Myocyte (in vitro differentiated cells): ENCODE measurements at places on chromosomes 3 and 15. TPM values are rescaled to one million over a fixed set of nuclear protein-coding genes. Genes with fewer than 3 reads are reported as not detected.

GRCh38 chr3:153295901-153296300, 133.9 kb downstream of the RAP2B start:
- DNase-seq = no peak

GRCh38 chr3:19644405-19644804, 289.6 kb downstream of the EFHB start:
- no peak for DNase-seq

DNA sequence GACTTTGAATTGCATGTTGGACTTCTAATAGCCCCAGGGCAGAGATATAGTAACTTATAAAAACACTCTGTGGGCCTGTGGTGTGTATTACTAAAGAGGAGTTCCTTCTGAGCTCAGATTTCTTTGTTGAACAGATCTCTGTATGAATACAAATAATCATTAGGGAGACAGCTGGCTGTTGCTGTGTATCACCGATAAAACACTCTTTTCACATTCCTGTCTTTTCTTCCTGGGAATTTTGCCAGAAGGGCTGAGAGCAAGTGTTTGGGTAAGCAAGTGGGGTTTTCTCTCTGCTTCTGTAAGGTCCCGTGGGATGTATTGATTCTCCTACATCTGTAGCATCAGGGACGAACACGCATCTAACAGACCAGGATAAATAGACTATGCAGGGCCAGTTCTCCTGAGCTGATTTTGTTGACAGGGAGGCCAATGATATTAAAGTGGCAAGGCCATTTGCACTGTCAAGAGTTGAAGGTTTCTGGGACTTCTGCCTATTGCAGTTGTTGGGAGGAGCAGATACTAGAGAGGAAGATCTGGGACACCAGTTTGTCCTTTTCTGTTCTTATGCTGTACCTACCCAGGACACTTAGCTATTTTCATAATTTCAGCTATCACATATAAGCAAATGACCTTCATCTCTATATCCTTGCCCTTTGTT, 225.9 kb upstream of the CD96 start:
- DNase-seq = peak; percentile 75

The GOLGA8T gene
- not detected in 2 replicates for total RNA-seq

- no peak for DNase-seq
These were observed 17.7 kb downstream of the SLC35G2 start for GRCh38 chr3:136836511-136837156.

GRCh38 chr15:76866008-76866407, 39.1 kb downstream of the SCAPER start:
- DNase-seq = no peak

- DNase-seq = no peak
These were observed 126.7 kb downstream of the TUSC7 start for GRCh38 chr3:116836286-116836685.

The GPR176 gene
- total RNA-seq = 28.1 and 32.6 TPM in 2 replicates

The MKRN3 gene
- 10.1 and 10.6 TPM in 2 replicates for total RNA-seq

The ZBBX gene
- total RNA-seq = not detected in 2 replicates

DNA sequence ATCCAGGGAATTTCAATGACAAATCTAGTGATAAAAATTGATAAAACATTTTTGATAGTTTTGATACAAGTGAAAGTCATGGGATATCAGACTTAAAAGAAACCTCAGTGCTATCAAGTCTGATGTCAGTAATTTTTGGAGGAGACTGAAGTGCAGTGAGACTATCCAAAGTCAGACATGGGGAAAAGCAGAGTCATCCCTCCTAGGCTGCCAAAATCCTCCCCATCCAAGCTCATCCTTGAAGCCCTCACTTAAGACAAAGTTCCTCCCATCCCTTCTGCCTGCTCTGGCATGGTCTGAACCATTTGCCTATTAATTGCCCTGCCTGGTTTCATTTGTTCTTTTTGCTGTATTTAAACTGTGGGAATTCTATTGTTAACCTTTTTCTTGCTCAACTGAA, 456.9 kb upstream of the UBE2E2 start:
- DNase-seq = no peak

- DNase-seq = no peak
These were observed 114.5 kb upstream of the GRM7 start for GRCh38 chr3:6746443-6746842.

The DUOXA2 gene
- not detected in 2 replicates for total RNA-seq

GRCh38 chr3:52159503-52159902, 5.3 kb upstream of the POC1A start:
- no peak for DNase-seq

GRCh38 chr15:58438956-58439355, 7.2 kb downstream of the LIPC start:
- peak; percentile 58 for DNase-seq

GRCh38 chr15:99485153-99485961, 80.4 kb upstream of the MEF2A start:
- no peak for DNase-seq

DNA sequence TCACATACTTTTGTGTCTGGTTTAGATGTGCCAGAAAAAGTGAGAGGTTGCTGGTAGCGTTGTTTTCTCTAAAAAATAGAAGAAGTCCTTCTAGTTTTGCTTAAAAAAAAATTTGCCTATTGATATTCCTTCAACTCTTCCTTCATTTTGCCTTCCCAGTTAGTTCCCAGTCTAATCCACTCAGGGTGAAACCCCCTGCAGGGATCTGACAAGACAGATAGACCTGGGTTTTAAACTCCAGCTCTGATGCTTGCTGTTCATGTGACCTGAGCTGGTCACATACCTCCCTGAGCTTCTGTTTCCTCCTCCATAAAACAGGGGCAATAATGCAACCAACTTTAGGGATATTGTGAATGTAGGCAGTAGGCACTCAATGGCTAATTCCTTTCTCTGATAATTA, 18.6 kb upstream of the KCTD6 start:
- no peak for DNase-seq

DNA sequence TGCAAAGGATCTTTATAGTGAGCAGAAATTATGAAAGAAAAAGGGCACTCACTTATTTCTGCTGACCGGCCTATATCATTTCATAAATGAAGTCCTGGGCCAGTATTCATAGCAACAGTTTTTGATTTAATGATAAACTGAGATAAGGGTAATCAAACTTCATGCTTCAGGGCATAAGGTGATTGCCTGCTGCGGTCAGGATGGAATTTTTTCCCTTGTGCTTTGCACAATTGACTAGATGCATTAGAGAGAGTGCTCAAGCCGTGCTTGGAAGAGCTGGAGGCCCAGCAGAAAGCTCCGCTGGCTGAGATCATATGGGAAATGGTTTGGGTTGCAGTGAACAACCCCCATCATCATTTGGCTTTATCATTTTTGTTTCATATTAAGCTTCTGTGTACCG, 10.4 kb downstream of the SEMA6D start:
- no peak for DNase-seq

GRCh38 chr3:49639551-49639950, 34.6 kb upstream of the APEH start:
- no peak for DNase-seq

DNA sequence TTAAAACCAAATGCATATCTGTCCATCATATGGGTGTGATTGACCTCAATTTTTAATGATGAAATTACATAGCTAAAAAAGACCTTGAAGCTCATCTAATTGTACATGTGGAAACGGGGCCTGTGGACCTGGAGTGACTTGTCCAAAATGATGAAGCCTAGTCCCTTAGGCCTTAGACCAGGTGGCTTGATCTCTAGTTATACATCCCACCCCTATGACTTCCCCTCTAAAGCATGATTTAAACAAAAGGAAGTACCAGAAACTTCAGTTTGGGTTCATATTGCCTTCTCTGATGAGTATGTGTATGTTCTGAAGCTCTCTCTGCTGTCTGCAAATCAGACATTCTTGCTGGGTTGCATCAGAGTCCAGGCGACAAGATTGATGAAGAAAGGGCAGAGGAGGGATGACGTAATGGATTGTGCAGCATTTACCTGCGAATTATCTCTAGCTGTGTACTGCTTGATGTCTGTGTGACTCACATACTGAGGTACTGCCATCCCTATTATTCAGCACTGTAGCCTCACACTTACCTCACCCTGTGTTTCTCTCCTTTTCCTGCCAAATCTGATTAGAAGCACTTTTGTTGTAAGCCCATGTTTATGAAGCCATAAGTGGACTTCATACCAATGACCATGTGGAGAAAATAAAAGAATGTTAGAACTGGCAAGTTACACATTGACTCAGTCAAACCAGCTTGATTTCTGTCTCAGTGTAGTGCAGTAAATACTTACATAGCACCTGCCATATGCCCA, 111.5 kb downstream of the FILIP1L start:
- no peak for DNase-seq

The ATP13A5 gene
- total RNA-seq = not detected in 2 replicates

DNA sequence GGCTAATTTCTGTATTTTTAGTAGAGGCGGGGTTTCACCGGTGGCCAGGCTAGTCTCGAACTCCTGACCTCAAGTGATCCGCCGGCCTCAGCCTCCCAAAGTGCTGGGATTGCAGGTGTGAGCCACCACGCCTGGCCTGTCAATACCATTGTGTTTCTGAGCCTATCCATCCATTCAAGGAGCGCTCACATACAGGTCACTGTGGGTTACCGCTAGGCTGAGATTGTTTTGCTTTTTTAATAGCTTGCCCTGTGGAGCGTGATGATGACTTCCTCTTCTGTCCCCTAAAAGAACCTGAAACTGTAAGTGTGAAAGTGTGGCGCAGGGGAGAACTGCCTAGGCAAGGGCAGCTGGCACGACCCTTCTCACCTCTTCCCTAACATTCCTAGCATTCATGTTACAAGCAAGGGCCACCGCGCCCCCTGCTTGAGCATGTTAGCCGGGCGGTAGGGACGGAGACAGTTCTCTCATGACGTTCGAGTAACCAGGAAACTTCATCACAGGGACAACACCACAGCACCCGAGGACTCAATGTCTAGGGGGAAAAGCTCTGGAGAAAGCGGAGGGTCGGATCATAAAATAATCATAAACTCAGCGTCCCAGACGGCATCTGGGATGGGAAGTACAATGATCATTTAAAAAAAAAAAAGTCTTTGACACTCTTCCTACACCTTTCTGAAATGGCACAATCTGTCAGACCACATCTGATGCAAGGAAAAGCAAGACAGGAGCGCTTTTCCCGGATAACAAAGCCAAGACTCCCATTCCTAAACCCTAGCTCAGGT, 790 bp downstream of the LAMP3 start:
- DNase-seq = no peak

- peak; percentile 62 for DNase-seq
These were observed 43.2 kb downstream of the ARHGEF3 start for GRCh38 chr3:56758539-56758981.

The TMA7 gene
- 195 and 221 TPM in 2 replicates for total RNA-seq

The SHC4 gene
- 1.1 and 2.9 TPM in 2 replicates for total RNA-seq

- no peak for DNase-seq
These were observed 86.3 kb upstream of the ARHGEF26 start for GRCh38 chr3:154034797-154035330.

GRCh38 chr3:181917027-181917426, 205.3 kb downstream of the SOX2 start:
- DNase-seq = no peak

- no peak for DNase-seq
These were observed 37.5 kb downstream of the EHD4 start for GRCh38 chr15:41934843-41935242.

DNA sequence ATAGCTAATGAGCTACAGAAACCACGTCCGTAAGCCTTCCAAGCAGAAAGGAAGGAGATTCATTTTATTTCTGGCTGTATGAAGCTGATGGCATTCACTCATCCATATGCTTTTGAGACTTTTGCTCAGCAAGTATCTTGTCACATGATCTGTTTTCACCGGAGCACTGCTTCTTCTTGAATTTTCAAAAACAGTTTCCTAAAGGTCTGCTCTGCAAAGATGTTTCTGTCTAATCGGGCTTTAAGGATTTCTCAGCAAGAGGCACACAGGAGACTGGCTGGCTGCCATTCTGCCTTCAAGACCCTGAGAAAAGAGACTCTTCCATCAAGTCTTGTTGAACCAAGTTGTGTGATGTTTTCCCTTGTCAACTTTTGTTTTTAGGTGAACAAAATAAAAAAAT, 289.6 kb upstream of the LYSMD4 start:
- DNase-seq = no peak

DNA sequence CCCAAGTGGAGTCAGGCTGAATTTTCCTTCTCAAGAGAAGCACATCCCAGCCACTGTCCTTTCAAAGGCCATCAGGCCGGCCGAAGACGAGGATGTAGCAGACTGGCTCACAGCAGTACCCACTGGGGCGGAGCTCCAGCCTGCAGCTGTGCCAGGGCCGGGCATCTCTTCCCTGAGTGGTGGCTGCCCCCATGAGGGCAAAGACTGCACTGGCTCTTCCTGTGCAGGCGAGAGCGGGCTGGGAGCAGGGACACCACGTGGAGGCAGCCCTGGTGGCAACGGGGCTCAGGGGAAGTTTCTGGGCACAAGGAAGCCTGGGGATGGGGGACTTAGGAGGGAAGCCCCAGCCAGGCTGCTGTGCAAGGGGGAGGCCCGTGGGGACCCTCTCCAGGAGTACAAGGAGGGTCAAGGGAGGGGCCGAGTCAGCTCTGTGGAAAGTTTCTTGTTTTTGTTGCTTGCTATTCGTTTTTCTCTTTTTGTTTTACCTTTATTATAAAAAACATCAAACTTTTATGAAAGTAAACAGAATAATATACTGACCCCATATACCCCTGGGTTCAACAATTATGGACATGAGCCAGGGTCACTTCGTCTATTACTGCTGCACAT, 66.1 kb downstream of the RPN1 start:
- peak; percentile 82 for DNase-seq

DNA sequence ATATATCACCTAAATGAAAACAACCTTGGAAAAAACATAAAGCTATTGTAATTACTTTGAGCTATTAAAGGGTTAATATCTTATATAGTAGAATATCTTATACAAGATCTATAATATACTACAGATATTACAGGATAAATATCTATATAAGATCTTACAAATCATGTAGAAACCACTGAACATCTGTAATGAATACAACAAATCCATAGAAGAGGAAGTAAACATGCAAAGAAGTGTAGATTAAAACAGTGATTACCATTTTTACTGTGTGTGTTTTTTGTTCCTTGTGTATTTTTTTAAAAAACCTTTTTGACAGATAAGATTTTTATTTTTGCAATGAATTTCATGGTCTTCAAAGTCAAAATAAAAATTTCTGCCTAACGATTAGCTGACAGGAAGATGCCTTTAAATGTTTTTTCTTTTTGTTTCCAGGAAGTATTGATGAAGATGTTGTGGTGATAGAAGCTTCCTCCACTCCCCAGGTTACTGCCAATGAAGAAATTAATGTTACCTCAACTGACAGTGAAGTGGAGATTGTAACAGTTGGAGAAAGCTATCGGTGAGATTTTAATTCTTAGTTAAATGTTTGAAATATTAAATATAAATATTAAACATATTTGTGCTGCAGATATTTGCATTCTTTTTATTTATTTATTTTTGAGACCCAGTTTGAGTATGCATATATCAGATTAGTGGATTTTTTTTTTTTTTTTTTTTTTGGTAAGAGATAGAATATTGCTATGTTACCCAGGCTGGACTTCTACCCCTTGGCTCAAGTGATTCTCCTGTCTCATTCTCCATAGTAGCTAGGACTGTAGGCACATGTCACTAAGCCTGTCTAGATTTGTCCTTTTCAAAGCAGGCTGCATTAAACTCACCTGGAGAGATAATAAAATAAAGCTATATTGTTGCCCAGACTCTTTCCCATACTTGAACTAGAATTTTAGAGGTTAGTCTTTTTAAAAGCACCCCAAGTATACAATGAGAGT, 52.8 kb upstream of the CCNB2 start:
- no peak for DNase-seq
